ENCODE measurements at places on chromosomes 7 and 10.
A peak's percentile ranks its signal among the peaks of the same experiment; 100 is the strongest.

DNA sequence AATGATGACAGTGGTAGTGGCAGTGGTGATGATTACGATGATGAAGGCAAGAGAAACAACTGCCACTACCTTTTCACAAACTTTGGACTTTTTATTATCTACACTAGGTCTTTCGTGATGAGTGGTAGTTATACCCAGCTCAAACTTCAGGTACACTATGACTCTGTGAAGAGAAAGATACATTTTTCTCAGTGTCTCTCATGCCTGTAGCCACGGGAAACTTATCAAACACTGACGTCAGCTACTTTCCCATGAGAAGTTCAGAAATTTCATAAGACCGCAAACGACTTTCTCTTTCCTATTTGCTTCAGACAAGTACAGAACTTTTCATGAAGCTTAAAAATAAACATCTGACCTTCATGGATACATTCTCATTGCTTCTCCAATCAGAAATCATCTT, 57.0 kb downstream of the CALD1 start:
- DNase-seq = no peak

GRCh38 chr7:16563281-16564022, 36.8 kb downstream of the LRRC72 start:
- DNase-seq = no peak

DNA sequence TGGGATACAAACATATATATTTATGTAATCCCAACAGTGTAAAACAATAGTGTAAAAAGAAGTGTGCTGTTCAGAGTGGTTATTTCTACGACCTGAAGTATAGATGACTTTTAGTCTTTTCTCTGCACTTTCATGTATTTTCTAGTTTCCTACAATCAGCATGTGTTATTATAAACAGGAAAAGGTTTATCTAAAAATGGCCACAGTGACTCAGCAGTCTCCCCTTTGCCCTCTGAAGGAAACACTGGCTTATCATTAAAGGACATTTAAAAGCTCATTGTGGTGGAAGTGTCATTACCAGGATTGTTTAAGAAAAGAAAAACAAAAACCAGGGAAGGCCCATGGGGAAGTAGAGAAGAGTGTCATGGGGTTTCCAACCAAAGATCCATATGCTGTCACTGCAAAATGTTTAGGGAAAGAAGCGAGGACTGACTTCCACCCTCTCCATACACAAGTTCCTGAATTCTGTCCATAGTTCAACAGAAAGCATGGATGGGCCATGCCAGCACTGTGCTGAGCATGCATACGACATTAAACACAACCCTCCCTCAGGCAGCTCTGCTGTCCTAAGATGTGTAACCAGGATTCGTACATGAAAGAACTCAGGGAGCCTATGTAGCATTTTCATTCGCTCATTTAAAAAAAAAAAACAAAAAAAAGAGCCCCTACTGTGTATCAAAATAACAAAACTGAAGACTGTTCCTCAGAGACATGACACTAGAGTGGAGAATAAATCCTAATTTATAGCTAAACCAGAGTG, 10.2 kb downstream of the CYREN start:
- DNase-seq = peak; percentile 17

DNA sequence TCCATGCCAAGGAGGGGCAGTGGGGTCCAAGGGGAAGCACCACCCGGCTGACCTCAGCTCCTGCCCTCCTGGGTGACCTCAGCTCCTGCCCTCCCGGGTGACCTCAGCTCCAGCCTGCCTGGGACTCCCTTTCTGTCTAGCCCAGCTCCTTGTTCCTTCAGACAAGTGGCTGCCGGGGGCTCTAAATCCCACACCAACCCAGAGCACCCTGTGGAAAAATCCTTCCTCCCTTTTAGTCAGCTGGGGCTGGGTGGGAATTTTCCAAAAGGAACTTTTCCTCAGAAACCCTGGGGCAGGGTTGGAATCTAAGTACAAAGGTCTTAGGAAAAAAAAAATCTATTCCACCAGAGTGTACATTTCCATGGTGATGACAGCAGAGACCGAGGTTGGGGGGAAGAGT, 36.3 kb downstream of the AKR1B1 start:
- DNase-seq = no peak

DNA sequence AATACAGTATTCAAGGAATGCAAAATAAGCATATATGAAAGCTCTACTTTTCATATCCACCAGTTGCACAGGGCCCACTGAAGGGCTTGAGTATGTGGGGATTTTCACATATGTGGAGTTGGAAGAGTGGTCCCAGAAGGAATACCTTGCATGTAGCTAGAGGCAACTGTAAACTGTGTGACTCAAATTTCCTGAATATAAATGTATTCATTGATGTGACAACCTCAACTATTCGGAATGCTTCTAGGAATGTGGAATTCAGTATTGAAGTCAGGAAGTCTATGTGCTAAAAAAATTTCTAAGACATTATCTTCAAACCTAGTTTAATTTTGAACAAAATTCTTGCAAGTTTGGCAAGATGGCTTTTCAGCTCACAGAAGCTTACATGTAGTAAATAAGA, 695.5 kb upstream of the SEMA3D start:
- DNase-seq = no peak

DNA sequence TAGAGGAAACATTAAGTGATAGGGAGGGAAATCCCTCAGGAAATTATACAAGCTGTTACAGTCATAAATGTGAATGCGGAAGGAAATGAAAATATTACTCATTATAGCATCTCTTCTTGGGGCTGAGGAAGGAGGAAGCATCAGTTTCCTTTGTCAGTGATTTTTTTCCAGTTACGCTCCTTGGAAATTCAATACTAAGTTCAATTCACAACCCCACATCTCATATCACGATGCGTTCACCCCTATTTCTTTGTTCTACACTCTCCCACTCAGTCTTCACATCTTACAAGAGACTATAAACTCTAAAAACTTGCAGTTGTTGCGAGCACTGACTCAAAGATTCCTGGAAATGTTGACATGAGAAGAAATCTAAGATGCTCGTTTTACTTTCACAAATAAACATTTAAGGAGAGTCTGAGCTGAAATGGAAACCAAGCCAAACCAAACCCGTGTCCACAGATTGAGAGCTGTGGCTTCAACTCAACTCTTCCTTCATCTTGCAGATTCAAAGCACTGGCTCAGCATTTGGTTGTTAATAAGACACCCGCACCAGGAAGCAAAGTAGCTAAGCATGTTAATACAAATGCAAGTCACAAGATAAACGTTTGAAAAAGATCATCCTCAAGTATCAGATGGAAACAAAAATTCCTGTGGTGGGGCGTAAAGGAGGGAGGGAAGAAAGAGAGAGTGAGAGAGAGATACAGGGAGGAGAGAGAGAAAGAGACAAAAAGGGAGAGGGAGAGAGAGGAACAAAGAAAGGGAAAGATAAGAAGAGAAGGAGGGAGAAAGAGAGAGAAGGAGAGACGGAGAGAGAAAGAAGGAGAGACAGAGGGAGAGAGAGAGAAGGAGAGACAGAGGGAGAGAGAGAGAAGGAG, 150.0 kb upstream of the RSU1 start:
- no peak for DNase-seq

DNA sequence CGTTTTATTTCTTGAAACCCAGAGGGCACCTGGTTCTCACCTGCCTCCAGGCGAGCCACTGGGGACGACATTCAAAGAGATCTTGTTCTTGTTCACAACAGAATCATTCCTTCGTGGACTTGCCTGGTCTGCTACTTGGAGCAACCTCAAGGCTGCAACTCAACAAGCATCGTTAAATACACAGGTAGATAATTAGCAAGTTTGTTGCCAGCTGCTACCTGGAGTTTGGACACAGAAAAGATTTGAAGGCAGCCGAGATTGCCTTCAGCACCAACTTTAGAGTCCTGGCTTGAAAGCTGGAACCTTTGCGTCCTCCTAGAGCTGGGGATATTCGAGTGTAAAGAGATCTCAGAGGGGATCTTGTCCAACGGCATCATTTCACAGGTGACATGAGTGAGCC, 89.6 kb upstream of the C7orf33 start:
- DNase-seq = no peak

Measured in GM13977 (cell line).